Stimulated activated CD4-positive, alpha-beta T cell treated with anti-CD3 and anti-CD28 coated beads, Interleukin-1b, Interleukin-23, amount 100 ng/mL, for 1 hour (primary cell): ENCODE measurements at places on chromosomes 2 and 18.

GRCh38 chr2:146820672-146821071, 1024.2 kb upstream of the ACVR2A start:
- no peak for DNase-seq

GRCh38 chr18:58183226-58183625, 139.2 kb downstream of the NEDD4L start:
- no peak for DNase-seq

DNA sequence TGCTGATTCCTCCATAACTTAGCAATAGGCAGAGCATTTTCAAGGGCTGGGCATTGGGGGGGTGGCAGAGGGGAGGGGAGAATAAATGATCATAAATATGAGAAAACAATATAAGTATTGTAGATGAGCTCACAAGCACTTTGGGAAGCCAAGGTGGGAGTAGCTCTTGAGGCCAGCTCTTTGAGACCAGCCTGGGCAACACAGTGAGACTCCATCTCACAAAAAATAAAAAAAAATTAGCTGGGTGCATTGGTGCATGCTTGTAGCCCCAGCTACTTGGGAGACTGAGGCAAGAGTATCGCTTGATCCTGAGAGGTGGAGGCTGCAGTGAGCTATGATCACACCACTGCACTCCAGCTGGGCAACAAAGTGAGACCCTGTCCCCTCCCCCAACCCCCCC, 75.9 kb downstream of the MYCN start:
- no peak for DNase-seq

DNA sequence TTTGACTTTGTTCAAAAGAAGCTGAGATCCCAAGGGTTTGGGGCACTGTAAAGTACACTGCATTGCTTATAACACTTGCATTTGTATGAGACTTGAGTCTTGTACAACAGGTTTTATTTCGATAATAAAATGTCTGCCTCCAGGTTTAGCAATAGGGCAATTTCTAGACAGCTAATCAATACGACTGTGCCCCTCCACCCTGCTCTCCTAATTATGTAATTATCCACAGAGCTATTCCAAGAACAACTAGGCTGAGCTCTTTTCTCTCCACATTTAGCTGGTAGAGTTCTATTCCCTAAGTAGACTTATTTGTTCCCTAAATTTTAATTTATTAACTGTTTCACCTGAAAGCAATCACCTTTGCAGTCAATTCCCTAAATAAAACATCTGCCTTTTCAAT, 52.9 kb upstream of the LINC00305 start:
- no peak for DNase-seq

DNA sequence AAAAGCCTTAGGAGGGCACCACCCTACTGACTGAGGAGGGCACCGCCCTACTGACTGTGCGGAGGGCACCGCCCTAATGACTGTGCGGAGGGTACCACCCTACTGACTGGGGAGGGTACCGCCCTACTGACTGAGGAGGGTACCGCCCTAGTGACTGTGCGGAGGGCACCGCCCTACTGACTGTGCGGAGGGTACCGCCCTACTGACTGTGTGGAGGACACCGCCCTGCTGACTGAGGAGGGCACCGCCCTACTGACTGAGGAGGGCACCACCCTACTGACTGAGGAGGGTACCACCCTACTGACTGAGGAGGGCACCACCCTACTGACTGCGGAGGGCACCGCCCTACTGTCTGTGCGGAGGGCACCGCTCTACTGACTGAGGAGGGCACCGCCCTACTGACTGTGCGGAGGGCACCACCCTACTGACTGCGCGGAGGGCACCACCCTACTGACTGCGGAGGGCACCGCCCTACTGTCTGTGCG, 150.2 kb upstream of the NFATC1 start:
- no peak for DNase-seq

- no peak for DNase-seq
Observed at GRCh38 chr2:221097568-221097915, 474.6 kb downstream of the EPHA4 start.

DNA sequence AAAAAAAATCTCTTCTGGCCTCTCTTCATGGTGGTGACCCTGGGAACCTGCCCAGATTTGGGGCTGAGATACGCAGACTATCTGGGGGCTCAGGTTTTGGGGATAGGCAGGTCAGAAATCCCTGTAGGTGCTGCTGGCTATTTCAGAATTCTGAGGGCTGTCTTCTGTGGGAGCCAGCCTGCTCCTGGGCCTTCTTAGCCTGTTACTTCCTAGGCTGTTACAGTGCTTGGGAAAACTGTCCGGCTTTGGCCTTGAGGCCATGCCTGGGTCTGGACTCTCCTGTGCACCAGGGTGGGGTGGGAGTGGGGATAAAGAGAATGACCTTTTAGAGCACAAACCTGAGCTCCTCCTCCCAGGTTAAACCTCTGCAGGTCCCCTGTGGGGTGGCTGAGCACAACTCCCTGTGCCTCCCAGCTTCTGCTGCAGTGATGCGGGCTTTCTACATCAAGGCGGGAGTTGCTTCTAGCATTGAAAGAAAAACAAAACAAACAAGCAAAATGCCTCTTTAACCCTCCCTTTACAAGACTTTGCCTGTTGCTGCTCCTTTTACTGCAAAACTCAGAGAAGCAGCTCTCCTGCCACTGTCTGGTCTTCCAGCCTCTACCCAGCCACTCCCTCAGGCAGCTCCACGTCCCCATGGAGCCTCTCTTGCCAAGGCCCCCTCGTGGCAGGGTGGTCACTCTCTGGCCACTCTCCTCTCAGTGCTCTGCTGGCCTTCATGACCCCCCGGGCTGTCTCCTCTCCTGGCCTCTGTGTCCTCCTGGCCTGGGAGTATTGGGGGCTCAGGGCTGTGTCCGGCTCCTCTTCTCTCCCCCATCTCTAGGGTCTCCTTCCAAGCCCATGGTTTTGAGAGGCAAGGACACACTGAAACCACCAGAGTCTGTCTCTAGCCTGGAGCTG, 293.0 kb upstream of the HS6ST1 start:
- DNase-seq: no peak

GRCh38 chr2:226647621-226648518, 151.8 kb downstream of the IRS1 start:
- DNase-seq: no peak

GRCh38 chr18:23479829-23480505, 23.3 kb upstream of the RMC1 start:
- DNase-seq: no peak

GRCh38 chr18:48622911-48623431, 84.1 kb downstream of the CTIF start:
- no peak for DNase-seq
